Activated CD4-positive, alpha-beta T cell treated with anti-CD3 and anti-CD28 coated beads, Interleukin-2, amount 10 ng/mL, durations not matched to agents 24 days and 14 days (primary cell): ENCODE measurements at places on chromosomes 6 and 20.

- no peak for DNase-seq
Measured at GRCh38 chr20:9514461-9515213, at the start of gene LAMP5. Gene LAMP5, plus strand, starts transcription at chr20:9514590. Its CDS starts 263 bp downstream, at chr20:9514853.

DNA sequence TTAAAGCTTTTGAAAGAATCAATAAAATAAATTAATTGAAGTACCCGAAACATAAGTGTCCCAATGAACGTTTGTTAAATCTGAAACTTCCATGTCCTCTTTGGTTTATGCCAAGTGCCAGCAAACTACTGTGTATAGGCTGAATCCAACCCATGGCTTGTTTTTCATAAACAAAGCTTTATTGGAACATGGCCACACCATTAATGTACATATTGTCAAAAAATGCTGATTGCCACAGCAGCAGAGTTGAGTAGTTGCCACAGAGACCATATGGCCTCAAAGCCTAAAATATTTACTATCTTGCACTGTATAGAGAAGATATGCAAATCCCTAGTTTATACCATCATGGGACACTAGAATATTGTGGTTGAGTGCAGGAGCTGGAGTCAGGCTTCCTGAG lies 406.1 kb downstream of the MAFB start:
- no peak for DNase-seq

DNA sequence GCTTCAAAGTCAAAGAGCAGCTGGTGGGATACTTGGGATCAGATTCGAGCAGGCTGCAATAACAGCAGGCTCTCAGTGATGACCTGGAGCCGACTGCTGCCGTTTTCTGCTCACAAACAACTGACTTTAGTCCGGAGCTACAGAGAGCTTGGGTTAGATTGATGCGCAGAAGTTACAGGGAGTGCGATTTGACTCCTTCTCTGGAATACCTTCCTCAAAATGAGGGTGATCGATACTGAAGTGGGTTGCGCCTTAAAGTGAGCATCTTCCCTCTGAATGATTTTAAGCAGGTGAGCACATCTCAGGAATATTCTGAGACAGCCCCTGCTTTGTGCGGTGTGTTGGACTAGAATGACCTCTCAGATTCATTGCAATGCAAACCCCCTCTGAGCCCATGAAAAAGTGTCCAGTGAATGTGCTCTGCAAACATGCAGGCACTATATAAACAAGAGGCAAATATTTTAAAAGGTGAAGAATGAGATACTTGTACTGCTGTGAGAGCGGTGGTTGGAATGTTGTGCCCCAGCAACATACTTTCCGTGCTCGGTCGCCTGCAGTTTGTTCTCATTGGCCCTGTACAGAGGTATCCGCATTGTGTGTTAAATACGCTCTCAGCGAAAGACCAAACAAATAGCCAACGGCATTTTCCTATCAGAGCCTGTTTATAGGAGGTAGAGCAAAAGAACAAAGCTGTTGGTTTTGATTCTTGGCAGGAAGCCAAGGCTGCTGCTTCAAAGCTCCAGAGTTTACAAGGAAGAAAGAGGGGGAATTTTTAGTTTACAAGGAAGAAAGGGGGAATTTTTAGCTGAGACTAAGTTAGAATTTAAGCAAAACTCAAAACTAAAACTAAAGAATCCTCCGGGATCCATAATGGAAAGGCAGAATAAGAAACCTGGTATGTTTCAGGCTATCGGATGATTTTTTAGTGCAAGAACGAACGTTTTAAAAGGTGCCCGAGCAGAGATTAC lies 67.7 kb downstream of the PHACTR2 start:
- DNase-seq = no peak

- no peak for DNase-seq
Measured at GRCh38 chr6:113489952-113490746, 367.0 kb upstream of the MARCKS start.

DNA sequence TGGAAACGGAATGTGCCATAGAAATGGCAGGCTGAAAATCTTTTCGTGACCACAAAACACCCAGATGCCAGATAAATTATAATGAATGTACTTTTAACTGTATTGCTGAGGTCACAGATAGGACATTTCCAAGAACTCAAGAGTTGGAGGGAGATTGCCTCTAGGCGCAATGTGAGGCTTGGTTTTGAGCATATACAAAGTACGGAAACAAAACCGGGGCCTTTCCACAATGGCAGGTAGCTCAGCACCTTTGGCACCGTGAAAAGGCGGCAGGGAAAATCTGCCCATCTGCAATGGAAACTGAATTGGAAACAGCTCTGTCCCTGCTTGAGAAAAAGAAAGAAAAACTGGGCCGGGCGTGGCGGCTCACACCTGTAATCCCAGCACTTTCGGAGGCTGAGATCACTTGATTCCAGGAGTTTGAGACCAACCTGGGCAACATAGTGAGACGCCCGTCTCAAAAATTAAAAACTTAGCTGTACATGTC lies 10.5 kb upstream of the C20orf144 start:
- no peak for DNase-seq

DNA sequence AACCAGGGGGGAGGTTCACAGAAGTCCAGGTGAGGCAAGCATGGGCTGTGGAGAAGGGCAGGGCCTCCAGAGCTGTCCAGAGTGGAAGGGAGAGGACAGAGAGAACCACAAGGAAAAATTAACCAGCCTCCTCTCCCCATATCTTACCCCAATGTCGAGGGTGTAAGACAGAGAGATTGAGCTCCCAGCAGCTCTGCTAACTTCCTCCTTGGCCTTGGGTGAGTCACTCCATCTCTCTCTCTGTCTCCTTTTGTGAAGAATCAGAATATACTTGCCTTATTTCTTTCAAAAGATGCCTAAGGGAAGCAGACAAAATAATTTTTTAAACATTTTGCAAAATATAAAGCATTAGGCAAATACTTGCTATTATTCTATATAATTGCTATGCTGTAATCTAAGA lies 58.3 kb upstream of the IYD start:
- no peak for DNase-seq
